Activated naive CD4-positive, alpha-beta T cell treated with anti-CD3 and anti-CD28 coated beads, Interleukin-2, amount 50 U/mL, for 72 hours (primary cell): ENCODE measurements at places on chromosomes 7 and 10. TPM values are rescaled to one million over a fixed set of nuclear protein-coding genes. Genes with fewer than 3 reads are reported as not detected.

OR2A42 gene
- not detected for total RNA-seq

- no peak for DNase-seq
Observed at GRCh38 chr7:33861947-33862346, 43.4 kb upstream of the BMPER start.

DNA sequence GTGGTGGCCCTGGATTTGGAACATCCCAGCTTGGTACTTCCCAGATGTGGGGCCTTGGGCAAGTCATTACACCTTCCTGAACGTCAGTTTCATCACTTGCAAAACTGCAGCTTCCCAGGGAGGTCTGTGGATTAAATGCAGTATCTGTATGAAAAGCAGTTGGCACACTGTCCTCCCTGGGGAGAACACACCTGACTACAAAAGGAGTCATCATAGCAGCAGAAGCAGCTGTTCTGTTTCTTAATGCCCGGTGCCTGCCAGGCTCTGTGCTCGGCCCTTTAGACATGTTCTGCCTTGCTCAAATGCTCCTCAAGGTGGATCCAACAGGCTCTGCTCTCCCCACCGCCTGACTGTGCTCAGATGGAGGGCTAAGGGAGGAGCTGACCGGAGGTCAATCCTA lies 31.0 kb downstream of the CDCA7L start:
- no peak for DNase-seq

- no peak for DNase-seq
Observed at GRCh38 chr7:124881981-124882380, 47.6 kb downstream of the POT1 start.

AOAH gene
- total RNA-seq, result 6.0 TPM

DNA sequence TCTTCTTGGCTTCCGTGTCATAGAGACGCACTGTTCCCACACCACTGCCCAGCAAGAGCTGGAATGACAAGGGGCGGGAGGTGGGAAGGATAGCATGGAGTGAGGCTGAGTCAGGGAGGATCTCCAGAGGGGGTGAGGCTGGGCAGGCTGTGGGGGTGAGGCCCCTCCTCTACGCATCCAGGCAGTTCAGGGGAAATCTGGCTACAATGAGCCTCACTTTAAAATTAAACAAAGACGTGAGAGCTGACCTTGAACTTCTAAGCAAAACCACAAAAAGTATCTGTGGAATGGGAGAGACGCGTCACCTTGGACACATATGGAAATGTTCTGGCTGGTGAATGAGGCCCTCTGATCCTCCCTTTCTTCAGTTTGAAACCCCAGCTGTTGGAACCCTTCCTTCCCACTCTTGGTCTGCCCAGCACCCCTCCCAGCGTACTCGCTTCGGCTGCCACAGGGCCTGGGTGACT lies 17.7 kb downstream of the WDR91 start:
- no peak for DNase-seq

CFAP58 gene
- 1.5 TPM for total RNA-seq

DNA sequence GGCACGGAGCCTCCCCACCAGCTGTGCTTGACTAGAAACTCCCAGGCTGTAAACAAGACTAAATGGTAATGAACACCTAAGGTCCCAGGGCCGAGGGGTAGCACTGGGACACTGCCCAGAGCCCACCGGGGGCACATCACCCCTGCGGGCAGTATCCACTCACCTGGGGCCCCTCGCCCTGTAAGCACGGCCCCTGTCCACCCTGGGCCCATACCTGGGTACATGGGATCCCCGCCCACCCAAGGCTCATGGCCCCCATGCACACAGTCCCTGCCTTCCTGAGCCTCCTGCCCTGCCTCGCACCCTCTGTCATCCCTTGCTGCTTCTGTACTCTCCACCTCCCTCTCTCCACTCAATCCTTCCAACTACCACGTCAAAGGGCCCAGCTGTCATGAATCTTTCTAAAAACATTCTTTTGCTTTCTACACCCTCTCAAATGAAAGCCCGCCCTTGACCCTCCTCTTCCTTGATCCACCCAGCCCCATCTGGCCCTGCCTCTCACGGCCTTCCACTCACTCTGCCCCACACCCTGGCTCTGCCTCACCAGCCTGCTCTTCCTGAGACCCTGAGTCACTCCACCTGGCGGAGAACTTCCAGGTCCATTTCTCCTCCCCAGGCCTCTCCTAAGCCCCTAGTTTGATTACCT lies 173.1 kb downstream of the PARD3 start:
- no peak for DNase-seq

GNAT3 gene
- total RNA-seq, result not detected

MYO1G gene
- 361 TPM for total RNA-seq

GFRA1 gene
- not detected for total RNA-seq

DNA sequence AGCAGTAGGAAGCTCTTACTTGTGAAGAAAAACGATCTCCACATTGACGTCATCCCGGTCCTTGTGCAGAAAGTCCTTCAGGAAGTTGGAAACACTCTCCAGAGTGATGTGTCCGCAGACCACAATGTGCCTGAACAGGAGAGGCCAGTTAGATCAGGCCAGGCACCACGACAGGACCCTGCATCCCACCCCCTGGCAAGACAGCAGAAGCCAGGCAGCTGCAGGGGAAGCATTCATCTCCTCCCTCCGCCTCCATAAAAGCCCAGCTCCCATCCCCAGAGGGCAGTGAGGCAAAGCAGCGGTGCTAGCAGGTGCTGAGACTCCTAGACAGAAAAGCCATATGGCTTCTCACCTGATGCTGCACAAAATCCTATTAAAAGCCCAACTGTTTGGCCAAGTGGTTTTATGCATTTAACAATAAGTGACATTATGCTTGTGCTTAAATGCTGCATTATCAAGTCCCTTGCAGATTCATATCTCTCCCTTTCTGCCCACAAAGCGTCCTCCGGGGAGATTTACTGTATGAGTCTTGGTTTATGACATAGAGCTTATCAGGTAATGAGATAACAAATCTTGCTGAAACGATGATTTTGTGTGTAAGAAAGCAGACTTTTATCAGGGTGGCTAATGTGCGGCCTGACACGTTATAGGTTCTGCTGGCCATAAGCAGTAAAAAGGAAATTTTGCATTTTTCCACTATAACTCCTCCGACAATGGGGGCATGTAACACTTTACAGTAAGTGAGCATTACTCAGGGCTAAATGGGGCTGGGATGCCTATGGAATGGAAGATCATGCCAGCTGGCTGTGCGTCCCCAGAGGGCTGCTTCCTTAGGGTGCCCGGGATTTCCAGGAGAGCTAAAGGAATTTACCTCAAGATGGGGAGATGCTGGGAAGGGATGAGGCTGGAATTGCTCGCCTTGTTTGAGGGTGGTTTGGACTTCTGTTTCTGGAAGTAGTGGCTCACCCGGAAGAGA lies 546.9 kb downstream of the KCNMA1 start:
- no peak for DNase-seq

DNA sequence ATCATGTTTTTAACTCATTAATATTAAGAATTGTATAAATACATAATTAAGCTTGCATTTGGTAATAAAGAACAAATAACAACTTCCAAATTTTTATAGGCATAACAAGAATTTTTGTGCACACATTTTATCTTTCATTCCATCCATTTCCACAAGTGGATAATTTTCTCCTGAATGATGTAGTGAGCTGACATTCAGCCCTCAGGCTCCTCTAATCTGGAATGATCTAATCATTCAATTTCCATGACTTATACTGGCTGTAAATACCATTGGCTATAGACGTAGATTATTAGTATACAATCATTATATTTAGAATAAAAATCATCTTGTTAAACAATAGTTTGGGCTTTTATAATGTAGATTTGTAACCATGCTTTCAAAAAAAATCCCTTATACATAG lies 287.2 kb upstream of the GHITM start:
- DNase-seq, result no peak

DNA sequence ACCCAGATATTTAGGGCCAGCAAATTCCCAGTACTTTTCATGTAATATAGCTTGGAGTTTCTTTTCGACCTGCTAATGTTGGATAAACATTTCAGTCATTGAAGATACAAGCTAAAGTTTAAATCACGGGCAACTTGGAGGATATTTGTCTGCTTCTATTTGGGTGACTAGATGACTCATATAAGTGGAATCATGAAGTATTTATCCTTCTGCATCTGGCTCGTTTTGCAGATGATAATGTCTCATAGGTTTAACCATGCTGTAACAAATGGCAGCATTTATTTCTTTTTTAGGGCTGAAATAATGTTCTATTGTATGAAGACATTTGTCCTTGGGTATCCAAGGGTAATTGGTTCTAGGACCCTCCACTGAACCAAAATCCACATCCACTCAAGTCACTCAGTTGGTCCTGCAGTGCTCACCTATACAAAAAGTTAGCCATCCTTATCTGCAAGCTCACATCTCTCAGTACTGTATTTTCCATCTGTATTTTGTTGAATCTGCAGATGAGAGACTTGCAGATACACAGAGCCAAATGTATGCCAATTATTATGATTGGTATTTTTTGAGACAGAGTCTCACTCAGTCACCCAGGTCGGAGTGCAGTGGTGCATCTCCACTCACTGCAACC lies 187.2 kb upstream of the CSTF2T start:
- DNase-seq, result no peak

DNA sequence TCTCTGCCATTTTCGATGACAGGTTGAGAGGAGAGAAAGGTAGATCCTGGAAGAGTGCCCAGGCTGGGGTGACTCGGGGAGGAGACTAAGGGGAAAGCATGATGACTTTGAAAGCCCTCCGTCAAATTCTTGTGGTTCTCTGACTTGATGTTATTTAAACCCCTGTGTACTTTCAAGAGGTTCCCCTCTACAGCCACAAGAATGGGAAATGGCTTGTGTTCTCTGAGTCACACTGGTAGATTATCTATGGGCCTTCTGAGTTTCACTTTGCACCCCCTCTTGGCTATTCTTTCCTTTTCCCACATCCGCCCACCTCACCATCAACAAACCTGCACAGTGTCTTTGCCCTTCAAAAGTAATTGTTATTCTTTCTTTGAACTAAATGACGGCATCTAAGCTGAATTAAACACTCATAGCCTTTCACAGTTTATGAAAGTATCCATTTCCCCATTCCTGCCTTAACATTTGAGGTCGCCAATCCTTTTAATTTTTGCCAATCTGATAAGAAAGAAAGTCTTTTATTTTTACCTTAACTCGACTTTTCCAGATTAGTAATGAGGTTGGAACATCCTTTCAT lies 24.1 kb downstream of the PRF1 start:
- peak; percentile 71 for DNase-seq

NPC1L1 gene
- 0.06 TPM for total RNA-seq

DNA sequence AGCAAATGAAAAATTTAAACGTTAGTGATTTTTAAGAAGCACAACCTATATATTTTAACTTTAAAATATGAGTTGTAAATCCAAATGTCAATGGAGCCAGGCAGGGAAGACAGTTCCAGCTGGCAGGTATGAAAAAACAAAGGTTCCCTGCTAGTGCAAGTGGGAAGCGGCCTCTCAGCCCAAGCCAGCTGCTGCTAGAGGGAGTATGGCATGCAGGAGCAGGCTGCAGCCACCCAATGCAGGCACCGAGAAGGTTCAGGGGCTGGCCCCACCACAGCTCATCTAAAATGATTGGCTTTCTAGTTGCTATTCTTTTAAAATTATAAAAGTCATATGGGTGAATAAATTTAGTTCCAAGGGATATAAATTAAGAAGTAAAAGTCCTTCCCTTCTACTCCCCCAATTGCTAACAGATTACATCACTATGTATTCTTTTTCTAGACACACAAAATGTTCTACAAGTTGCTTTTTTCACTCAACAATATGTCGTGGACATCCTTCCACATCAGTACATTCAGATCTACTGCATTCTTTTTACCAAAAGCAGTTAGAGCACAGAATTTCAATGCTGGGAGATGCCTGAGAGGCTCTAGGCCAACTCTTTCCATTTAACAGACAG lies 69.3 kb downstream of the SGMS1 start:
- no peak for DNase-seq

- DNase-seq, result peak; percentile 3
Observed at GRCh38 chr10:79356104-79356503, 8.8 kb downstream of the PPIF start.

- no peak for DNase-seq
Observed at GRCh38 chr10:84263716-84264115, 18.9 kb downstream of the RGR start.

- no peak for DNase-seq
Observed at GRCh38 chr7:144622745-144623144, 213.1 kb downstream of the TPK1 start.

CALML5 gene
- total RNA-seq, result not detected

GRCh38 chr7:139557857-139558581 lies 34.5 kb downstream of the CLEC2L start:
- no peak for DNase-seq

TYW1B gene
- 2.8 TPM for total RNA-seq

GPER1 gene
- total RNA-seq, result not detected

PRKG1 gene
- total RNA-seq, result not detected

- DNase-seq, result no peak
Observed at GRCh38 chr10:45500304-45500703, 126.3 kb downstream of the ALOX5 start.

IL15RA gene
- 6.6 TPM for total RNA-seq

DNA sequence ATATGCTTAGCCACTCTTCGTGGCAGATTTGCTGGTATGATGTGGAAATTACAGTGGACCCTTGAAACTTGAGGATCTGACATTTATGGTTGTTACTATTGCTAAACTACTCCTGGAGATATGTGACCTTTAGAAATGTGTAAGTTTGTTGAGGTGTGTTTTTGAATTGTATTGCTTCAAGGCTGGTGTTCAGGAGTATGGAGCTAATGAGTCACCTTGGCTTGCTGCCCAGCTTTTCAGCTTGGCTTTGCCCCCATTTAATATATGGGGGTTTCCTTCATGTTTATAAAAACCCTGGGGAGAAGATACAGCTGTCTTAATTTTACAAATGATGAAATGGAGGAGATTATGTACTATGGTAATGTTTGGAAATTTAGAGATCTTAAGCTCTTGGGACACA lies 11.6 kb downstream of the HBP1 start:
- DNase-seq, result no peak
